Suprapubic skin (tissue), 4 donors: ENCODE measurements at places on chromosomes 16 and 17. TPM values are rescaled to one million over a fixed set of nuclear protein-coding genes. Genes with fewer than 3 reads are reported as not detected.
A peak's percentile ranks its signal among the peaks of the same experiment; 100 is the strongest.

The BEAN1 gene
- 3.3 TPM for total RNA-seq

The AXIN2 gene
- 14.8 TPM for total RNA-seq

GRCh38 chr17:43140396-43141332, 15.5 kb upstream of the BRCA1 start:
- no peaks in the 10 kb centered on the region for H3K4me1 ChIP-seq
- H3K36me3 ChIP-seq, result peaks cover 18% of the 10 kb centered on the region
- no peak for DNase-seq
- H3K27ac ChIP-seq, result no peak overlapping the region

DNA sequence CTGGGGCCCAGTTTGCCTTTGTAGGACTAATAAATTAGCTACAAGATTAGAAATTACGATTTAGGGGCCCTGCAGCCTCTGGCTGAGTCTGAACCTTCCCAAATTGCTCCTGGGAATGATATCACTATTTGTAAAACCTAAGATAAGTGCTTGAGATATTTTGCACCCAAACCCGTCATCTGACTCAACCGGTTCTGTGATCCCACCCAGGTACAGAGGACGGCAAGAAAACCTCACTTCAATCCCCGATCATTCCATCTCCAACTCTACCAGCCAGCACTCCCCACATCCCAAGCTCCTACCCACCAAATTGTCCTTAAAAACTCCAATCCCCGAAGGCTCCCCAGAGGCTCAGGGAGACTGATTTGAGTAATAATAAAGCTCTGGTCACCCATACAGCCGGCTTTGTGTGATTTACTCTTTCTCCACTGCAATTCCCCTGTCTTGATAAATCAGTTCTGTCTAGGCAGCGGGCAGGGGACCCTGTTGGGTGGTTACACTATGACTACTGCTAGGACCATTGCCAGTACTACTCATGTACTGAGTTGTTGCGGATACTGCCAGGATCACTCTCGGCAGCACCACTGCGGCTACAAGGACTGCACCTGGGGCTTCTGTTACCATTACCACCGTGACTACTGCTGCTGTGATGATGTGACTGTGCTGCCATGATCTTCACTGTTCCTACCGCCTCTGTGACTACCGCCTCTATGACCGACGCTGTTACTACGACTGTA, 73.1 kb downstream of the IRF8 start:
- no peak for DNase-seq
- H3K36me3 ChIP-seq, result no peaks in the 10 kb centered on the region
- no peak overlapping the region for H3K4me3 ChIP-seq
- H3K27ac ChIP-seq, result no peak overlapping the region
- no peaks in the 10 kb centered on the region for H3K4me1 ChIP-seq
- peaks cover 45% of the 10 kb centered on the region for H3K27me3 ChIP-seq

- H3K4me3 ChIP-seq, result no peak overlapping the region
- H3K36me3 ChIP-seq, result peaks cover 8% of the 10 kb centered on the region
- H3K27me3 ChIP-seq, result no peaks in the 10 kb centered on the region
- H3K4me1 ChIP-seq, result peaks cover 11% of the 10 kb centered on the region
- no peak overlapping the region for H3K27ac ChIP-seq
- DNase-seq, result no peak
These were observed 22.6 kb upstream of the EFCAB13 start for GRCh38 chr17:47301161-47301560.

- peak overlapping the region; percentile 97 for H3K27ac ChIP-seq
- H3K27me3 ChIP-seq, result no peaks in the 10 kb centered on the region
- peak overlapping the region; percentile 86 for H3K4me3 ChIP-seq
- DNase-seq, result no peak
- H3K4me1 ChIP-seq, result peaks cover 66% of the 10 kb centered on the region
These were observed 47.4 kb upstream of the SLC38A10 start for GRCh38 chr17:81342269-81343070.

DNA sequence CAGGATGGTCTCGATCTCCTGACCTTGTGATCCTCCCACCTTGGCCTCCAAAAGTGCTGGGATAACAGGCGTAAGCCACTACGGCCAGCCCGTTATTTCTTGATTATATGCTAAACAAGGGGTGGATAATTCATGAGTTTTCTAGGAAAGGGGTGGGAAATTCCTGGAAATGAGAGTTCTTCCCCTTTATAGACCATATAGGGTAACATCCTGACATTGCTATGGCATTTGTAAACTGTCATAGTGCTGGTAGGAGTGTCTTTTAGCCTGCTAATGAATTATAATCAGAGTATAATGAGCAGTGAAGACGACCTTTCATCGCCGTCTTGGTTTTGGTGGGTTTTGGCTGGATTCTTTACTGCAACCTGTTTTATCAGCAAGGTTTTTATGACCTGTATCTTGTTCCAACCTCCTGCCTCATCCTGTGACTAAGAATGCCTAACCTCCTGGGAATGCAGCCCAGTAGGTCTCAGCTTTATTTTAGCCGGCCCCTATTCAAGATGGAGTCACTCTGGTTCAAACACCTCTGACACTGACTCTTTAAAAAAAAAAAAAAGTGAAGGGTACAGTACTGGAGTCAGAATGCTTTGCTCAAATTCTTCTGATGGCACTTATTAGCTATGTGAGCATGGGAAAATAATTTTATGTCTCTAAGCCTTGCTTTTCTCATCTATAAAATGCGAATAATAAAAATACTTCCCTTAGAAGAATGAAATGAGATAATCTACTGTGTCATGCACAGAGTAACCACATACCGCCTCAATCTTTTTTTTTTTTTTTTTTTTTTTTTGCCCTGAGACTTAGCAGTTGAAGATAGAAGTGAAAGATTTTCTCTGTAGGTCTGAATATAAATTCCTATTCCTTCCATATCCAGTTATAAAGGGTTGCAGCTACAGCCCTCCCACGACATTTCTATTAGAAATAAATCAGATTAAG, 5.1 kb upstream of the CALCOCO2 start:
- H3K27me3 ChIP-seq, result no peaks in the 10 kb centered on the region
- no peak for DNase-seq
- no peak overlapping the region for H3K27ac ChIP-seq

The OTOA gene
- not detected for total RNA-seq

The ST6GALNAC1 gene
- total RNA-seq, result 1.1 TPM

GRCh38 chr17:74757502-74757901, 9.1 kb downstream of the NHERF1 start:
- peak overlapping the region; percentile 28 for H3K4me3 ChIP-seq
- no peak for DNase-seq
- H3K4me1 ChIP-seq, result peaks cover 72% of the 10 kb centered on the region
- H3K36me3 ChIP-seq, result peaks cover 2% of the 10 kb centered on the region
- peak overlapping the region; percentile 78 for H3K27ac ChIP-seq

DNA sequence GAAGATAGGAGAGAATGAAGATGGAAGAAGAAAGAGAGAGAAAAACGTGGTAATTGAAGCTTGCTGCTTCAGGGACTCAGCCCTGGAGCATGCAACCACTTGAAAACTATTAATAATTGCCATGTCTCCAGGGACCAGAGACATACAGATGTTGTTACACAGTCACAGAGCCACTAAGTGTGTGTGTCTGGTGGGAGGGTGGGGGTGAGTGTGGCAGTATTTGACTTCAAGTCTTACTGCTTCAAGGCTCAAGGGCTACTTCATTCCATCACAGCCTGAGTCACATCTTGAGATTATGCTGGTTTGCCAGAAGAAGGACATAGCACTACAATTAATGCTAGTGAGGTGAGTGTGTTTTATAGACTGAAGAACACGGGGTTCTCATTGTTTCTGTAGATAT, 202.2 kb downstream of the CDH8 start:
- H3K36me3 ChIP-seq, result no peaks in the 10 kb centered on the region
- DNase-seq, result no peak
- H3K27me3 ChIP-seq, result no peaks in the 10 kb centered on the region
- H3K4me1 ChIP-seq, result no peaks in the 10 kb centered on the region
- H3K4me3 ChIP-seq, result no peak overlapping the region
- no peak overlapping the region for H3K27ac ChIP-seq

The HOXB1 gene
- not detected for total RNA-seq

DNA sequence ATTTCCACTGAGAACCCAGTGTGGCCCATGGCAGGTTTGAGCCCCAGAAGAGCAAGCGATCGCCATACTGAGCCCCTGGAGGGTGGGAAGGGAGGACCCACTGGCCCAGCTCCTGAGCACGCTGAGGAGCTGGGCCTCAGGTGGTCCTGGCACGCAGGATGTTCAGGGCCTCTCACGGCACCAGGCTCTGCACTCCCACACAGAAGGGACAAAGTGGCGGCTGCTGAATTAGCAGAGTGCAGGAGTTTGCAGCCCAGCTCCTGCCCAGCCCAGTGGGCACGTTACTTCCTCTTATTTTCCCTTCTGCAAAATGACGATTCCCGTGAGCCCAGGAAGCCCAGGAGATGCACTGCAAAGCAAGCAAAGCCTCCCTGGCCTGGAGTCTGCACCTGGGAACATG, 42.3 kb upstream of the MTSS2 start:
- DNase-seq, result no peak
- no peak overlapping the region for H3K4me3 ChIP-seq
- H3K36me3 ChIP-seq, result peaks cover 12% of the 10 kb centered on the region
- no peak overlapping the region for H3K27ac ChIP-seq

- no peaks in the 10 kb centered on the region for H3K36me3 ChIP-seq
- H3K4me3 ChIP-seq, result no peak overlapping the region
- no peak overlapping the region for H3K27ac ChIP-seq
- H3K4me1 ChIP-seq, result no peaks in the 10 kb centered on the region
These were observed 12.5 kb upstream of the FAM171A2 start for GRCh38 chr17:44376124-44376523.

GRCh38 chr17:73750975-73751374, 106.7 kb upstream of the SDK2 start:
- no peak for DNase-seq
- H3K36me3 ChIP-seq, result no peaks in the 10 kb centered on the region
- no peak overlapping the region for H3K27ac ChIP-seq
- no peak overlapping the region for H3K4me3 ChIP-seq
- no peaks in the 10 kb centered on the region for H3K4me1 ChIP-seq

DNA sequence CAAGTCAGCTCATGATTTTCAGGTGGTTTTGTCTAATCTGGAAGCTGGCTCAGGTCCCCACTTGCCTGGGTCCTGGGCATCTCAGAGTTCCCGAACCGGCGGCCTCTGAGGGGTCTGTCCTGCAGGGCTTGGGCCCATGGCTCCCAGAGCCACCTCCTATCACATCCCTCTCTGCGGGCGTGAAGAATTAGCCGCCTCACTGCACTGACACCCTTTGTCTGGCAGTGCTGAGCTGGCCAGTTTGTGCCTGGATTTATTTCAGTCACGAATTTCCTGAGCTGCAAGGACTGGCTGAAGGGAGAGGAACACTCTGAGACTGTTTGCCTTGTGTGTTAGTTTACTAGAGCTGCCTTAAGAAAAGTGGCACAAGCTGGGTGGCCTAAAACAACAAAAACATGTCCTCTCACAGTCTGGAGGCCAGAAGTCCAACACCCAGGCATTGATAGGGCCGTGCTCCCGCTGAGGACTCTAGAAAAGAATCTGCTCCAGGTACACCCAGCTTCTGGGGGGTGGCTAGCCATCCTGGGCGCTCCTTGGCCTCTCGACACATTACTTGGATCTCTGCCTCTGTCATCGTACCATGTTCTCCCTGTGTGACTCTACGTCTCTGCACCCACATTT, 217.5 kb upstream of the DYNLRB2 start:
- no peak overlapping the region for H3K27ac ChIP-seq
- H3K4me3 ChIP-seq, result no peak overlapping the region
- no peaks in the 10 kb centered on the region for H3K36me3 ChIP-seq
- no peaks in the 10 kb centered on the region for H3K27me3 ChIP-seq
- no peaks in the 10 kb centered on the region for H3K4me1 ChIP-seq

- no peak overlapping the region for H3K4me3 ChIP-seq
- no peaks in the 10 kb centered on the region for H3K27me3 ChIP-seq
- DNase-seq, result no peak
- H3K4me1 ChIP-seq, result no peaks in the 10 kb centered on the region
- no peak overlapping the region for H3K27ac ChIP-seq
- no peaks in the 10 kb centered on the region for H3K36me3 ChIP-seq
These were observed 287.9 kb downstream of the CPPED1 start for GRCh38 chr16:12515746-12516145.

DNA sequence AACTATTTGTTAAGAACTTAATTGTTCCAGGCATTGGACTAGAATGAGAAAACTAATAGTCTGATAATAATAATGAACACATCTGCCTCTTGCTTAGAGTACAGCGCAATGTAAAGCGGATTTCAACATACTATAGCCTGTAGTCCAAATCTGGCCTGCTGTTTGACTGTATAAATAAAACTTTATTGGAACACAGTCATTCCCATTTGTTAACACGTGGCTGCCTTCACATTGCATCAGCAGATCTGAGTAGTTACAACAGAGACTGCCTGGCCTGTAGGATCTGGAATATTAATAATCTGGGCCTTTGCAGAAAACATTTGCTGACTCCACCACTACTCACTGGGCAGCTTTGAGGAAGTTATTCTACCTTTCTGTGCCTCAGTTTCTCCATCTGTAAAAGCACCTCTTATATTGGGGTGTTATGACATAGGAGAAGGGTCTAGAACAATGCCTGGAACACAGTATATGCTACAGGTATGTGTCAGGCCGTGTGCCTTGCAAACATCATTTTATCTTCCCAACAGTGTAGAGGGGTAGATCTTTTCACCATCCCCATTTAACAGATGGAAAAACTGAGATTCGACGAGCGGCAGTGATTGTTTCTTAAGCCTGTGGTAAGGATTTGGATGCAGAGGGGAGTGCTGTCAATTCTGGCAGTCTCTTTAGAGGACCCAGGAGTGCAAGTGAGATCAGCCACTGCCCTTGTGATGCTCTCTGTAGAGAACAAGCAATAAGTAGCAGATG, 22.2 kb downstream of the PDILT start:
- no peak overlapping the region for H3K27ac ChIP-seq
- no peaks in the 10 kb centered on the region for H3K36me3 ChIP-seq
- H3K27me3 ChIP-seq, result peaks cover 12% of the 10 kb centered on the region
- peaks cover 5% of the 10 kb centered on the region for H3K4me1 ChIP-seq
- DNase-seq, result no peak

DNA sequence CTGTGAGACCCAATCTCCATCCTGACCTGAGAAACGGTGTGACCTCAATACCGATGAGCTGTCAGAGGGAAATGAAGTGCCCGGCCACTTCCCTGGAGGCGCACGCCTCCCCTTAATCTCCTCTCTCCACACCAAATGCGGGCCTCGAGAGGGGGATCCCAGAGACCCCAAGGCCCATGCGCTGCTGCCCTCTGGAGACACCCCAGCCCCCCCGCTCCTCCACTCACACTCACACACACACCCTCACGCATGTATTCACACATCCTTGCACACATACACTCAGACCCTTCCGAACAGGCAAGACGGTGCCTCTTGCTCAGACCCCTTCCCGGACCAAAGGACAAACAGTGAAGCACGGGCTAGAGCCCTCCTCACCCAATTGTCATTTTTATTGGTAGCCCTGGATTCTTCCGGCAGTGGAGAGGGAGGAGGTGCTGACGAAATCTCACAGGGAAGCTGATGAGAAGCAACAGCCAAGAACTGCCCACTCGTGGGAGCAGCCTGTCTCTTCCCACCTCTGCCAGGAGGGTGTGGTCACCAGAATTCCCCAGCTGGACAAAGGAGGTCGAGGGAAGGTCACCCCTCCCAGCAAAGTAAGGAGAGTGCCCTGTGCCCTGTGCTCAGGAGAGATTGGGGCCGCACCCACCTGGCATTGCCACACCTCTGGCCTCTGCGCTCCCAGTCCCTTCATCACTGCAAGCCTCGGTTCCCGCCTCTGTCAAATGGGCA, 136.0 kb upstream of the TNRC6C start:
- no peak overlapping the region for H3K4me3 ChIP-seq
- peaks cover 18% of the 10 kb centered on the region for H3K4me1 ChIP-seq
- peak overlapping the region; percentile 1 for H3K27ac ChIP-seq
- no peaks in the 10 kb centered on the region for H3K36me3 ChIP-seq
- DNase-seq, result no peak

The IRX6 gene
- total RNA-seq, result 11.0 TPM

GRCh38 chr17:880443-881269, 98.5 kb downstream of the MRM3 start:
- H3K4me3 ChIP-seq, result no peak overlapping the region
- H3K27me3 ChIP-seq, result no peaks in the 10 kb centered on the region
- no peaks in the 10 kb centered on the region for H3K36me3 ChIP-seq
- peaks cover 59% of the 10 kb centered on the region for H3K4me1 ChIP-seq
- H3K27ac ChIP-seq, result peak overlapping the region; percentile 68
